Fibroblast of lung (primary cell): ENCODE measurements at places on chromosomes 12 and 14.
A peak's percentile ranks its signal among the peaks of the same experiment; 100 is the strongest.

DNA sequence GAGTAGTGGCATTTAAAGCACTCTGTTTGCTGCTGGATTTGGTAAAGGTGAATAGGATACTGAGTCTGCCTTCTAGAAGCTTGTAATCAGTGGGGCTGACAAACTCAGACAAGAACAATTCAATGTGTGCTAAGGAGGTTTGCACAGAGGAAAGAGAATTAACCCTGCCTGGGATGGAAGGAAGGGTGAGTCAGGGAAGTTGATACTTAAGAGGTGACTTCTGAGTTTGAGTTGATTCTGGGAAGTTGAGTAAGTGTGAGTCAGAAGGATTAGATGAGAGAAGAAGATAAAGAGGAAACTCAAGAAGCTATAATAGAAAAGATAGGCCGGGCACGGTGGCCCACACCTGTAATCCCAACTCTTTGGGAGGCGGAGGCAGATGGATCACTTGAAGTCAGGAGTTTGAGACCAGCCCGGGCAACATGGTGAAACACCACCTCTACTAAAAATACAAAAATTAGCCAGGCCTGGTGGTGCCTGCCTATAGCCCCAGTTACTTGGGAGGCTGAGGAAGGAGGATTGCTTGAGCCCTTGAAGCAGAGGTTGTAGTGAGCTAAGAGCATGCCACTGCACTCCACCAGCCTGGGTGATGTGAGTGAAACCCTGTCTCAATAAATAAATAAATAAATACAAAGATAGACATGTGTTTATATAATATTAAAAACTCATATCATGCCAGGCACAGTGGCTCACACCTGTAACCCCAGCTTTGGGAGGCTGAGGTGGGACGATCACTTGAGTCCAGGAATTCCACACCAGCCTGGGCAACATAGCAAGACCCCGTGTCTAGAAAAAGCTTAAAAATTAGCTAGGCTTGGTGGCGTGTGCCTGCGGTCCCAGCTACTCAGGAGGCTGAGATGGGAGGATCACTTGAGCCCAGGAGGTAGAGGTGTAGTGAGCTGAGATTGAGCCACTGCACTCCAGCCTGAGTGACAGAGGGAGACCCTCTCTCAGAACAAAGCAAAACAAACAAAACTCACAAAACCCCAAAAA is 126.8 kb upstream of the CPM start:
- DNase-seq, result peak; percentile 75

DNA sequence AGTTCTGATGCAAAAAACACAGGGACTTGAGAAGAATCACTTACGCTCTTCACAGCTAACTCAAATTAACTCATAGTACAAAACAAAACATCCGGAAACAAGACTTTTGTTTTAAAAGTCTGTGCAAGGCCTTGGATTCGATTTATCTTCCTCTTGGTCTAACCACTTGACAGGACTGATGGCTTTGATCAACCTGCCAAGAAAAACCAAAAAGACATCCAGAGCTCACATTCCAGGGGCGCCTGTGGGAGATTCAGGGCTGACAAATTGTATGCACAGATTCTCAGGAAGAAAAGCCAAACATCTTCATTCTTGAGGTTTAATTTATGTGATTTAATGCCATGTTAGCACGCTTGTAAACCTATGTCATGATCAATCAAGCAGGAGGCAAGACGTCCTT is 129.1 kb upstream of the TMCC3 start:
- DNase-seq, result peak; percentile 98

DNA sequence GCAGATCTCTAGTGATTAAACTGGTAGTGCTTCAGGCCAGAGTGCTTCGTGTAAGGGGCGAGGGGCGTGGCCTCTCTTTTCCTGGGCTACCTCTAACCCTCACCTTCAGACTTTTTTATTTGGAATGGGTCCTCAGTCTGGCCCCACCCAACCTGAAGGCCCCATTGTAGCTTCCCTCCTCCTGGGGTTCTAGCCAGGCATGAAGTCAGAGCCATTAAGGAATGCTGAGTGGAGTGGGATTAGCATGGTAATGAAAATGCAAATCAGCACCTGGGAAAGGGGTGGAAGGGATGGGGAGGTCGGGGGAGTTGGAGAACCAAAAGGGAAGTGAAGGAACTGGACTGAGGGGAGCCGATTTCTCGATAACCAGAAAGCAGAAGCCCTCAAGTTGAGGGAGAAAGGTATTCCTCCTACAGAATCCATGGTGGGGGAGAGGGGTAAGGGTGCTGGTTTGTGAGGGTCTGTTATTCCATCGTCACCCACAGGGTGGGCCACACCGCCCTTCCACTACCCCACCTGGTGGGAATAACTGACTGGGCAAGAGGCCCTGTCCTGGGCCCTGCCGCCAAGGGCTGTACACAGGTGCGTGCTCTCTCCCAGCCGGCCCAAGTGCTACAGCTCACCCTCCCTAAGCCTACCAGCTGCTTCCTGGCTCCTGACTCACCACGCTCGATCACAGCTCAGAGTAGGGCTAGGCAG is 14.1 kb downstream of the ZFHX2 start:
- no peak for DNase-seq

GRCh38 chr12:26077915-26078702 is 46.7 kb downstream of the BHLHE41 start:
- peak; percentile 12 for DNase-seq

DNA sequence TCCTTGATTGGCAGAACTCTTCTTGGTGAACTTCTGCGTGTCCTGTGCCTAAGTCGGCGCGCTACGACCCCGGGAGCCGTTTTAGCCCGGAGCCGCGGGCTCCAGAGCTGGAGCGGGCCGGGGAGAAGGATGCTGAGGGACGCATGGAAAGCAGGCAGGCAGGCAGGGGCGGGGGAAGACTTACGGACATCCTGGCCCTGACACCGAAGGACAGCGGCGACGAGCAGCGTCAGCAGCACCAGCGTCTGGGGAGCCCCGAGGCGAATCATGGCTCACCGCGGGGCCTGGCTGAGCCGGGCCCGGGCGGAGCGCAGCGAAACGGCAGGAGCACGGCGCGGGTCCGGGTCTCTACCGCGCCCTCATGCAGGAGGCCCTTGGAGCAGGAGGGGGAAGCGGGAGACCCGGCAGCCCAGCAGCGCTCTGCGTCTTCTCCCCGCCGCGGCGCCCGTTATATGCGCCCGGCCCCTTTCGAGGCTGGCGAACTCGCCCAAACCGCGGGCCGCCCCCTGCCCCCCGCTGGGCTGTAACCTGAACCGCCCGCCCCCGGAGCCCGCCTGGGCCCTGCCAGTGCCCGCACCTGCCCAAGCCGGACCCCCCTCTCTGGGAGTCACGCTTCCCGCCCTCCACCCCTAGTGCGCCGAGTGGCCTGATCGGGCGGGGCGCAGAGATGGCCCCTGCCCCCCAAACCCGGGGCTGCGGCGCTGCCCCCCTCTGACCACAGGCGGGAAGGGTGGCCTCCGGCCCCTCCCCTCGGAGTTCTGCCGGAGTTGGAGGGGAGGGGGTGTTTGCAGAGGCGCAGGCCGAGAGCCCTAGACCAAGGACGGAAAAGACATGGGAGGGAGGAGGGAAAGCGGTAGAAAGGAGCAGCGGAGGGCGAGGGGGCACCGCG is at the start of gene COL2A1:
TSS of gene COL2A1 (minus strand) at position 424 of the 889 bp plus-strand sequence. CDS start at position 269, 155 bp downstream.
- no peak for DNase-seq
